Stimulated activated CD8-positive, alpha-beta memory T cell treated with anti-CD3 and anti-CD28 coated beads, Interleukin-15, amount 100 ng/mL, for 24 hours (primary cell): ENCODE measurements at places on chromosomes 13 and 19.

GRCh38 chr19:3477951-3478350 is 2.4 kb downstream of the SMIM24 start:
- DNase-seq = no peak

GRCh38 chr13:51370116-51370515 is 30.6 kb downstream of the SERPINE3 start:
- DNase-seq = no peak

- DNase-seq = no peak
Observed at GRCh38 chr13:28584873-28585381, 74.0 kb upstream of the POMP start.

- no peak for DNase-seq
Observed at GRCh38 chr13:75485286-75486062, 3.5 kb upstream of the TBC1D4 start.

GRCh38 chr19:54345938-54346386 is 7.0 kb upstream of the LILRA4 start:
- DNase-seq = no peak

DNA sequence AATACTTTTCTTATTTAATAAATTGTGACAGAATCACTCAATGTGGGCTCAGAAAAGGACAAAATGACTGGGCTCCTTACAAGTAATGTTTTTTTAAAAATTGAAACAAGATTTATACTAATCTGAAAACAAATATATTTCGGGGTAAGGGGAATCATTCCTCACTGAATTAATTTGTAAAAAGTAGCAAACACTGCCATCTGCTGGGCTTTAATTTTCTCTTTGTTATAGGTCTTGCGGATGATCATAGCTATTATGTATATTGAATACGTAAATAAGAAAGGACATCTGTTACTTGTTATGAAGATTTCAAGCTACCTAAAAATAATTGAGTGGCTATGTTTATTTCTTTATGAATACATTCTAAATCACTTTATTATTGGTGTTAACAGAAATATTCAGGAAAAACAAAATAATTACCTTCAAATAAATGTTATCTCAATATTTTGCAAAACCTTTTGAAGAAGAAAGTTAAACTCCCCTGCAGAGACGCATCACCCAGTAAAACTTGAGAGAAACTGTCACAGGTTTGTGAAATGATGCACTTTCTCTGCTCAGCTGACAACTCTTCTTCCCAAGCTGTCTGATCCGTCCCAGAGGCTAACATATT is 17.8 kb upstream of the ENOX1 start:
- no peak for DNase-seq

GRCh38 chr19:11197291-11198174 is at the start of gene KANK2:
Gene KANK2, minus strand, starts transcription at chr19:11197545. Its CDS starts 3,034 bp downstream, at chr19:11194511.
- peak; percentile 62 for DNase-seq

DNA sequence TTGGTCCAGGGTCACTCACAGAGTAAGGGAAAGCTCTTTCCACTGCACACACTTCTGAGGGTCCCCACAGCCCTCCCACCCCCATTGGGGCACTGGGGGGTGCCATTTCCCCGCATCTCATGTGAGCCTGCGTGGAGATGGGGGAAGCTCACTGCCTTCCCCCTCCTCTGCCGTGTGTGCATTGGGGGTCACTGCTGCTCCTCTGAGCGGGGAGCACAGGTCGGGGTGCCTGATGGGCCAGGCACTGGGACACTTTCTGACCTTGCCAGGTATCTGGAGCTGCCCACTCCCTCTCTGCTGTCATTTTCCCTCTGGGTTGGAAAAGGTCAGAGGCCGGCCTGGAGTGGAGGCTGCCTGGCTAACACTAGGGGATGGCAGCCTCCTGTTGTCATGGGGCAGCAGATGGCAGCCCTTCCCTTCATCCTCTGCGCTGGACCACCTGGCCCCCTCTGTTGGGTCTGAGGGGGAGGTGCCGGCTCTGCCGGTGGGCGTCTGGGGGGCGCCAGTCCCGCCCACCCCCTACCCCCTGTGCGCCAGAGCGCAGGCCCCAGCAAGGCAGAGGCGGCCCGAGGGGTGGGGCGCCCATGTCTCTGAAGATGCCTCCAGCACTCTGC is 9.1 kb downstream of the SSBP4 start:
- DNase-seq = no peak

- no peak for DNase-seq
Observed at GRCh38 chr13:32642858-32643257, 56.6 kb downstream of the PDS5B start.

DNA sequence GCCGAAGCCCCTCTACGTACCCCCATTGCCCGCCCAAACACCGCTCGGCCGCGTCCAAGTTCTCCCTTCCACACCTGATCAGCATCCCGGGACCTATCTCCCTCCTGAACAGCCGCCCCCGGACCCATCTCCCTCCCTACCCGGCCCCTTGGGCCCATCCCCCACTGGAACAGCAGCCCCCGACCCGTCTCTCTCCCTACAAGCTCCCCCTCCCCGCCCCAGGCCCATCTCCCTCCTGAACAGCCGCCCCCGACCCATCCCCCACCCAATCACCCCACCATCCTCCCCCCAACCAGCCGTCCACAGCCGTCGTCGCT is 610 bp downstream of the ZSCAN1 start:
- no peak for DNase-seq

- DNase-seq = no peak
Observed at GRCh38 chr19:28519218-28519779, 693.7 kb downstream of the UQCRFS1 start.

DNA sequence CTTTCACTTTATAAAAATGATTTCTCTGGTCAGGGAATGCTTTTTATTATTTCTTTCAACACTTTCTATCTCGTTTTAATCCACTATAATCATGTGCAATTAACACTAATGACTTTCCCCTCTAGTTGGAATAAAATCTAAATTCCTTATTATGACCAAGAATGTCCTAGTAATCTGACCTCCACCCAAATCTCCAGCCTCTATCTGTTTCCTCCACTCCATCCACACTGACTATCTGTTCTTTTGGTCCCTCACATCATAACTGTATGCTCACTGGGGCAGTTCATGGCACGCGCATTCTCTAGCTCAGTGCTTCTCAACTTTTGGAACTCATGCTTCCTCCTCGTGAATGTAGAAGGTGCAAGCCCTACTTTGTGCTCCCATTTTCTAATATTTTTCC is 244.7 kb downstream of the POSTN start:
- no peak for DNase-seq

GRCh38 chr13:46184277-46184699 is 2.3 kb upstream of the LCP1 start:
- peak; percentile 37 for DNase-seq

- peak; percentile 16 for DNase-seq
Observed at GRCh38 chr19:40221858-40222619, 3.9 kb upstream of the TTC9B start.

GRCh38 chr13:41006978-41007743 is 12.0 kb downstream of the ELF1 start:
- no peak for DNase-seq

GRCh38 chr19:14673088-14673487 is 1.6 kb downstream of the ADGRE3 start:
- no peak for DNase-seq

DNA sequence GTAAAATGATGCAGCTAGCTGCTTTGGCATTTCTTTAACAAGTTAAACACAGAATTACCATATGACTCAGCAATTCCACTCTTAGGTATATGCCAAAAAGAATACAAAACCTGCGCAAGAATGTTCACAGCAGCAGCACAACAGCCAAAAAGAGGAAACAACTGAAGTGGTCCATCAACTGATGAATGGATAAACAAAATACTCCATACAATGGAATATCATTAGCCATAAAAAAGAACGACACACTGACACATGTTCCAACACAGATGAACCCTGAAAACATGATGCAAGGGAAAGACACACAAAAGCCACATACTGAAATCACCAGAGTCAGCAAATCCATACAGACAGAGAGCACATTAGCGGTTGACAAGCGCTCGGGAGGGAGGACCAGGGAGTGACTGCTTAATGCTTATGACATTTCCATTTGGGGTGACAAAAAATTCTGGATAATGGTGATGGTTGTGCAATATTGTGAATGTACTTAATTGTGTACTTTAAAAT is 3.0 kb downstream of the PCID2 start:
- DNase-seq = no peak

DNA sequence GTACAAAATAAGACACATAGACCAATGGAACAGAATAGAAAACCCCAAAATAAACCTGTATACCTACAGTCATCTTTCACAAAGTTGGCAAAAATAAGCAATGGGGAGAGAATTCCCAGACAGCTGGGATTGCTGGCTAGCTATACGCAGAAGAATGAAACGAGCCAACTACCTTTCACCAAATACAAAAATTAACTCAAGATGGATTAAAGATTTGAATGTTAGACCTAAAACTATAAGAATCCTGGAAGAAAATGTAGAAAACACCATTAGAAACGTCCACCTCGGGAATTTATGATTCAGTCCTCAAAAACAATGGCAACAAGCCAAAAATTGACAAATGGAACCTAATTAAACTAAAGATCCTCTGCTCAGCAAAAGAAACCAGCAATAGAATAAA is 408.1 kb upstream of the SLITRK1 start:
- no peak for DNase-seq

- DNase-seq = no peak
Observed at GRCh38 chr19:2352121-2352520, 7.9 kb upstream of the TMPRSS9 start.

DNA sequence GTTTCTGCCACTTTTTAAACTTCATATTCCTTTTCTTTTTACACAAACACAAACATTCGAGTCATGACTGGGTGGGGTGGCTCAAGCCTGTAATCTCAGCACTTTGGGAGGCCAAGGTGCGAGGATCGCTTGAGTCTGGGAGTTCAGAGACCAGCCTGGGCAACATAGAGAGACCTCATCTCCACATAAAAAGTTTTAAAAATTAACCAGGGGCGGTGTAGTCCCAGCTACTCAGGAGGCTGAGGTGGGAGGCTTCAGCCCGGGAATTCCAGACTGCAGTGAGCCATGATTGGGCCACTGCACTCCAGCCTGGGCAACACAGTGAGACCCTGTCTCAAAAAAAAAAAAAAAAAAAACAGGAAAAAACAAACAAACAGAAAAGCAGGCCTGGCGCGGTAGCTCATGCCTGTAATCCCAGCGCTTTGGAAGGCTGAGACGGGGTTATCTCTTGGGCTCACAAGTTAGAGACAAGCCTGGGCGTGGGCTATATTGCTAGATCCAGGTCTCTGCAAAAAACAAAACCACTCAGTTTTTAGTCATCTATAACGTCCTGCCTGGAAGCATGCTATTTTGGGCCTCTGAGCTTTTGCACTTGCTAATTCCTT is 583 bp upstream of the BAX start:
- DNase-seq = no peak

DNA sequence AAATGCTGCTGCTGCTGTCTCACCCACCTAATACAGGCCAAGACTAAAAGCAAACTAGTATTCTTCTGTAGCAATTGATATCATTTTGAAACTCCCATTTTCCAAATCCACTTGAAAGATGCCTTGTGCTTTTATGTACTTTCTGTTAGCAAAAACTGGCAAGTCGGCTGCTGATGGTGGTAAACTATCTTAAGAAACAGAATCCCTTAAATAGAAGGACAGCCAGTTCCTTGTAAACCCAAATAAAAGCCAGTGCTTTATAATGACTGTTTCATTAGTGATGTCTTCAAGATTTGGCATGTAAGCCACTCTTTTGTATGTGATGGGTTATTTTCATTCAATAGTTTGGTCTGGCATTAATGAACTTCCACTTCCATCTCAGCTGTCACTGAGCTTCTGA is 5.2 kb downstream of the FAM124A start:
- DNase-seq = no peak

DNA sequence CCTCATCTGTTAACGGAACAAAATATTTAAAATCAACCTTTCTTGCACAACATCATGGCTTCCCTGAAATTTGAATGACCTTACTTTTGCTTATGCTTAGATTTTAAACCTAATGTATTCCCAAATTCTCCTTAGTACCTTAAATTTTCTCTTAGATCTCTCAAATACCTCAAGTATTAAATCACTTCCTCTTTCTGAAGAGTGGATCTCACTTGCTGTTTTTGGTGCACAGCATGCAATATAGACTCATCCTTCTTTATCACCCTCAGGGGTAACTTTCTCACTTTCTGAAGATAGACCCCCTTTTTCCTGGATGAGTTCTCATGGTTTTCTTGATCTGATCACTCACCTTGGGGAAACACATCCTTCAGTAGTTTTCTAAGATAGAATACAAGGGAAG is 871.7 kb downstream of the DACH1 start:
- DNase-seq = no peak

DNA sequence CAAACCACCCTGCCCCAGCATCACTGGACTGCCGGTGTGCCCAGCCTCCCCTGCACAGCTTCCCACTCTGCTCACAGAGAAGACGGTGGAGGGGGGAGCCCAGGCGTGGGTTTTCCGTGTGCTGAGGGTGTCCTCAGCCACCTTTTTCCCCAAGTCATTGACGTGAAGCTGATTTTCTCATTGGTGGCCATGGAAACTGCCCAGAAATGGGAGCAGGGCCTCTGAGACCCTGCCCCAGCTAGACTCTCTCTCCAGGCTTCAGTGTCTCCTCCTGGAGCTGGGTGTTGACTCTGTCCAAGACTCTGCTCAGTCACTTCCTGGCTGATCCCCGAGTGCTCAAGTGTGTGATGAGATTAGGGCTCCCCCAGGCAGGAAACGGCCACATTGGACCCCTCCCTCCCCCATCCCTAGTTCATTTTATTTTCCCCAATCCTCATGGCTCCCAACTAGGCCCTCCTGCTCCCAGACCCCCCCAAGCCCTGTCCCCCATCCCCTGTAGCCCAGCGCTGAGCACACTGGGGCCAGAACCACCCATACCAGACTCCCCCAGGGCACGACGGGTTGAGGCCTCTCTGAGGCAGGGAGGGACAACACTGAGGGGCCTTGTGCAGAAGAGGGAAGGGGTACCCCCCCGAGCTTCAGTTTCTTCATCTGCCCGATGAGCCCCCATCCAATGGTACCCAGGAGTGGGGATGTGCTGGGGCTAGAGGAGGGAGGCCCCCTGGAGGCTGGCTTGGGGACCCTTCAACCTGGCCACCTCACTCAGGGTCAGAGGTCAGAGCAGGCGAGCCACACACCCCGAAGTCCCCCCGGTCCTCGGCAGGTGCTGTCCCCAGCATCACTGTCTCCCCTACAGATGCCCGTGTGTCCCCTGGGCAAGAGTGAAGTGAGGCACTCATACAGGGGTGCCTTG is 1.2 kb upstream of the F2RL3 start:
- DNase-seq = no peak

DNA sequence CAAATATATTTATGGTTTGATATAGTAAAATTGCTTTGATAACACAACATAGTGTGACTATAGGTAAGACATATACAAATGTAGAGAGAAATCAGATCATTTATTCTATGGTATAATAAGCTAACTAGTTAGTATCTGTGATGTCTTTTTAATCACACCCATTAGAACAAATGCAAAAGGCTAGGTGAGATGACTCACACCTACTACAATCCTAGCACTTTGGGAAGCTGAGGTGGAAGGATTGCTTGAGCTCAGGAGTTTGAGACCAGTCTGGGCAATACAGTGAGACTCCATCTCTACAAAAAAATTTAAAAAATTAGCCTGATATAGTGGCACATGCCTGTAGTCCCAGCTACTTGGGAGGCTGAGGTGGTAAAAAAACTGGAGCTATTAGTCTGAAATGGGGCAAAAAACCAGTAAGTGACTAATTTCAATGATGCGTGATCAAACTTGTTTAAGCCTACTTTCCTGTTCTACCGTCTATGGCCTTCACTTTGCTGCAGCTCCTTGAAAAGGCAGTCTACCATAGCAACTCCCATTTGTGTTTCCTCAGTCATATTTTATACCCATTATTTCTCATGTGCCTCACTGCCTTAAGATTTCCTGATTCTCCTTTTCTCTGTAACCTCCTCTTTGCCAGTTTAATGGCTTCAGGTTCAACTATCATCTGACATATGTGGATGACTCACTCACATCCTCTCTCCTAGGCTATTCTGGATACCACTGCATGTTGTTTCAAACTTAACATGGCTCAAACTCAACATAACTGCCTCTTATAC is 12.5 kb downstream of the ALG5 start:
- no peak for DNase-seq
